Esophagus squamous epithelium (tissue), 5 donors: ENCODE measurements at places on chromosomes 1 and 21.

- no peak for DNase-seq
These were observed 97.6 kb downstream of the NOS1AP start for GRCh38 chr1:162166917-162167615.

GRCh38 chr21:34715518-34715917, 46.7 kb downstream of the CLIC6 start:
- no peak for DNase-seq

DNA sequence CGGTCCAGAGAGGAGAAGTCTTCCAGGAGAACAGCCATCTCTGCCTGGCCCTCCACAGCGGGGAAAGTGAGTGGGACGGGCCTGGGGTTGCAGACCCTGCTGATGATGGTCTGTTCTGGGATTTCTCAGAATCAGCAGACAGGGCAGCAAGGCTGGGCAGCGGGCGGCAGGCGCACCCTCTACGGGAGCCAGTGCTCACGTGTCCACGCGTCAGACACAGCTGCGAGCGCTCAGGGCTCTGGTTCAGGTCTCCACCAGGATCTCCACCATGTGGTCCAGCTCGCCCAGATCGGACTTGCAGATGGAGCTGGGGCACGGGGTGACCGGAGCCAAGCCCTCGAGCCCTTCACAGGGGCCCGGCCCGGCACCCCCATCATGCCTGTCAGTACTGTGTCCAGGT, 5.5 kb downstream of the CLCA4 start:
- no peak for DNase-seq

DNA sequence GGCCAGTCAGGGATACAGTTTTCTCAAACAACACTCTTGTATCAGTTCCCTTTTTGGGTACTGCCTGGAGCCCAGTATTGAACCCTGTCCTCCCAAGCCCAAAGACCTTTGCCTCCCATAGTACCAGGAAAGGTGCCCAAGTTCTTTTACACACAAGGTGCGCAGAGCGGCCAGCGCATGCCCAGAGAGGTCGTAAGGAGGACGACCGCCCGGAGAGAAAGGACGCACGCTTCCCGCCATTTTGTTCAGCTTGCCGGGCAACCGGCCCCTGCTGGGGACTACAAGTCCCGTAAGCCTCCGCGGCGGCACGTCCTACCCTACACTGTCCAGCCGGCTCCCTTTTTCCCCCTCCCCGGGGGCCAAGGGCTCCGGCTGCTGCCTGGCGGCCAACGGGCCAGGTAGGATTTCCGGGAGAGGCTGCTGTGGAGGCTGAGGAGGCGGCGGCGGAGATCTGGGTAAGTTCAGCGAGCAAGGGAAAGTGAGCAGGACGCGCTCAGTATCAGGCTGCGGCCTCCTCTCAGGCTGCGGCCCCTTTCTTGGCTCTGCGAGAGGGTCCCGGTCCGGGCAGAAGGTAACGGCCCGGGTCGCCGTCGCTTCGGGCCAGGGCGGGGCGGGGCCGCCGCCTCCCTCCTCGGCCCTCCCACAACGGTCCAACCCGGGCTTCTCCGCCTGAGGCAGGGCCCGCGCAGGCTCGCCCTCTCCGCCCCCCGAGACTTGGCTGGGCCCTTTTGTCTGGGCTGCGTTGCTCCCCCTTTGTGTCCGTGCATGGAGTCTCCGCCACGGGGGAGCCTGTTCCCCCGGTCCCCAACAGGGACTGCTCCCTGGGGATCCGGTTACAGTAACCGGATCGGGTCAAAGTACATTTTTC, at the start of gene PHACTR4:
Gene PHACTR4 (plus strand): TSS at position 370 of the 868 bp plus-strand sequence. CDS start 37,708 bp downstream, outside the sequence.
- DNase-seq, result peak; percentile 35

- no peak for DNase-seq
These were observed 30.6 kb upstream of the SLC30A10 start for GRCh38 chr1:219958875-219959417.

DNA sequence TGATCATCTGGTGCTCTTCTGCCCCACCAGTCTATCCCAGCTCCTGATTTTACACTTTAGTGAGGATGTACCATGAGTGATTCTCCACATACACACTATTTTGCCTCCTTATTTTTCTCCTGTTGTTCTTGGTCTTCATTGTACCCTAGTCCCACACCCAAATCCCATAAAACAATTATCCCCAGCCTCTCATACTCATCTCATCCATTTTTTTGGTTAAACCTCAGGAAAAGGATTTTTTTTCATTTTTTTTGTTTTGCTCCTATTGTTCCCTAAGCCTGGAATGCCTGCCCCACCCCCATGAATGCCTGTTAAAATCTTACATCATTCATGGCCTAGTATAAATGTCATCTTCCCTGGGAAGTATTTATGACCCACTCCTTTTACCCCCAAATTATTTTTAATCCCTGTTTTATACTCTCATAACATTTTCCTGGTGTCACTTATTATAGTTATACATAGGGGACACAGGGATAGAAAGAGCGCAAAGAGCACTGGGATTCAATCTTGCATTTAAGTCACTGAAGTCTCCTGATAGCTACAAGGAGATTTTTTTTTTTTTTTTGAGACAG, 4.9 kb upstream of the LINGO4 start:
- DNase-seq, result no peak

GRCh38 chr1:59268406-59268805, 28.5 kb upstream of the FGGY start:
- no peak for DNase-seq

DNA sequence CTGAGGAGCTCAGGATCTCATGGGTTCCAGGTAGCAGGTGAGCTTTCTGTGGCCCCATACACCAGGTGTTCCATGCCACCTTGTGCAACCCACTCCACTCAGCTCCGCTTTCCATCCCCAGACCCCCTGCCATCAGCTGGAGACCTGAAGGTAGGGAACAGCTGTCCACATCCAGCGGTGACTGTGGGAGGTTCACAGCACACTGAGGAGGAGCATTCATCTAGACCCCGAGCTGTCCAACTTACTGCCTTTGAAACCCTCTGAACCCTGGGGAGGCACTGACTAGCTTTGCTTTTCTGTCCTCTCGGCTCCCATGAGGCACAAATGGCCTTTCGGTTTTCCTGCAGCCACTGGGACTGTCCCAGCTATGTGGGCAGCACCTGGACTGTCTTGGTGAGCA, 27.9 kb upstream of the ABCG1 start:
- no peak for DNase-seq

- no peak for DNase-seq
These were observed 83.2 kb upstream of the PPM1J start for GRCh38 chr1:112798292-112798691.

- no peak for DNase-seq
These were observed 30.4 kb upstream of the ZBTB21 start for GRCh38 chr21:42040411-42041180.

- no peak for DNase-seq
These were observed 8.6 kb downstream of the JAM2 start for GRCh38 chr21:25647647-25648046.

- DNase-seq, result no peak
These were observed 23.6 kb downstream of the ACOT7 start for GRCh38 chr1:6370006-6370405.

GRCh38 chr21:16169102-16169511, 439.3 kb downstream of the USP25 start:
- DNase-seq, result no peak

GRCh38 chr21:45088729-45089128, 14.3 kb downstream of the ADARB1 start:
- DNase-seq, result no peak

GRCh38 chr1:86507935-86508582, 38.8 kb upstream of the CLCA4 start:
- no peak for DNase-seq

GRCh38 chr1:4584449-4584848, 70.0 kb upstream of the AJAP1 start:
- no peak for DNase-seq

DNA sequence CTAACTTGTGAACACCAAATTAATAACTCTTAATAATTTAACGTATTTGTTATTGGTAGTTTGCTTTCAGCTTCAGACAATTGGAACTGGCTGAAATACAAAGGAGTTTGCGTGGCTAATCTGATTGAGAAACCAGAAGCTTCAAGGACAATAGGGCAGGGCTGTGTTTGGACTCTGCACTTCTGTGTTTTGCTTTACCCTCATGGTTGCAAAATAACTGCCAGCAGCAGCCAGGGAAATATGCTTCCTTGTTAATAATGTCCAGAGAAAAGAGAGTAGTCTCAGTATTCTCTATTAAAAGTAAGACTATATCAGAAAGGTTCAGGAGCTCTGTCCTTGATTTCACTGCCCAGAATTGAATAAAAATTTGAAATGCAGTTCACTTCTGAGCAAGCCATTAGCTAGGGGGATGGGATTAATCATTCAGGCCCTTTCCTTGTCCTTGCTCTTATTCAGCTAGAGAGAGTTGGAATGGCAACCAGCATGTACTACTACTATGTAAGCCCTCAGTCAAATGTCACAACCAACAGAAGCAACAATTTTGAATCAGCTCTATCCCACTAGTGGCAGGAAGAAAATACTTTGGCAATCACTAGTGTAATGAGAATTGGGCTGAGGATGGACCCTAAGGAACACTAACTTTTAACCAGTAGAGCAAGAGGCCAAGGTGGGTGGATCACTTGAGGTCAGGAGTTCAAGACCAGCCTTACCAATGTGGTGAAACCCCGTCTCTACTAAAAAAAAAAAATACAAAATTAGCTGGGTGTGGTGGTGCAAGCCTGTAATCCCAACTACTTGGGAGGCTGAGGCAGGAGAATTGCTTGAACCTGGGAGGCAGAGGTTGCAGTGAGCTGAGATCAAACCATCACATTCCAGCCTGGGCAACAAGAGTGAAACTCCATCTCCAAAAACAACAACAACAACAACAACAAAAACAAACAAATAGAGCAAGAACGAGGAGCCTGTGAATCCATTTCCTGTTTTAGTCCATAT, 76.8 kb downstream of the POU2F1 start:
- no peak for DNase-seq

GRCh38 chr1:248862695-248862997, 3.8 kb upstream of the ZNF692 start:
- no peak for DNase-seq

DNA sequence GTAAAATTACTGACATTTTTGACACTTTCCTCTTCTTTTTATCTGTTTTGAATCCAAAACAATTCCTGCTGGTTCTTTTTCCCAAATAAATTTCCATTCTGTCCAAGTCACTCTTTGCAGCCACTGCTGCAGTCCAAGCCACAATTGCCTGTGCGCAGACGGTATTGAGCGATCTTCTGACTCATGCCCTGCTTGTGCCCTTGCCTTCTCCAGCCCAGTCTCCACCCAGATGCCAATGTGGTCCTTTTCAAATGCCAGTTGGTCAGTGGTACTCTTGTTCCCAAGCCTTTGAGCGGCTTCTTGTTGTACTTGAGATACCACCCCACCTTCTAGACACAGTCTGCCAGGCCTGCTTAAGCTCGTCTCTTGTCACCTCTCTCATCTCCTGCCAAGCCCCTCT, 78.9 kb downstream of the CAMTA1 start:
- no peak for DNase-seq

- no peak for DNase-seq
These were observed 10.2 kb upstream of the DMRTB1 start for GRCh38 chr1:53449021-53449420.

DNA sequence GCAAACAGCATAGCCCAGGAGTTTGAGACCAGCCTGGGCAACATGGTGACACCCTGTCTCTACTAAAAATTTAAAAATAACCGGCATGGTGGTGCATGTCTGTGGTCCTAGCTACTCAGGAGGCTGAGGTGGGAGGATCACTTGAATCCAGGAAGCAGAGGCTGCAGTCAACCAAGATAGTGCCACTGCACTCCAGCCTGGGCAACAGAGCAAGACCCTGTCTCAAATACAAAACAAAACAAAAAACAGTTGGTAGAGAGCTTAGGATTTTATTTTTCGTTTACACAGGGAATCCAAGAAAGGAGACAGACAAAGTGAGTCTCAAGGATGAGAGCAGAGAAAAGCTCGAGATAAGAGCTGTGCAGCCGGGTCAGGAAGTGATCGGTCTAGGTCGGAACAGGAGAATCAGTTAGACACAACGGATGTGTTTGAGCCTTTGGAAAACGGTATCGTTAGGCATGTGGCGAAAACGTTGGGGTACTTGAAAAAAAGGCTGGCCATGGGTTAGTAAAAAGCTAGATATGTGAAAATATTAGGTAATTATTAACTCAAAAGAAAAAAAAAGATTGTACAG, 1.7 kb upstream of the MIB2 start:
- no peak for DNase-seq

DNA sequence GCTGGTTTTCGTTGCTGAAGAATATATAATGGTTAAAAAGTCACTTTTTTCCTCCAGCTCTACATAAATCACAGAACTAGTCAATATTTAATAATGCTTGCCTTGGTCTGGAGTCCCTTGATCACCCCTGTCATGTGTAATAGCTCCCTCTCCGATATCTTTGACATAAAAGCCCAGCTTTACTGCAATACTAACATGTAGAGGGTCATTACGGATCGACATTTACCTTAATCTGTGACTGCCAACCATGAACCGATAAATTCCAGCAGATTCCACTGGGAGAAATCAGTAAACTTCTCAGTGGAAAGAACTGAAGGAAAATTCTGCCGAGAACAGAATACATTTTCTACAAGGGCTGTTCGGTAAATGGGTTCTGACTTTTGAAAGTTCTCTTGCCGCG, 396.5 kb downstream of the KCTD3 start:
- DNase-seq, result no peak

GRCh38 chr1:84504580-84505492, 1.4 kb upstream of the SPATA1 start:
- no peak for DNase-seq

- DNase-seq, result no peak
These were observed 176.3 kb upstream of the ZNHIT6 start for GRCh38 chr1:85884372-85885035.

DNA sequence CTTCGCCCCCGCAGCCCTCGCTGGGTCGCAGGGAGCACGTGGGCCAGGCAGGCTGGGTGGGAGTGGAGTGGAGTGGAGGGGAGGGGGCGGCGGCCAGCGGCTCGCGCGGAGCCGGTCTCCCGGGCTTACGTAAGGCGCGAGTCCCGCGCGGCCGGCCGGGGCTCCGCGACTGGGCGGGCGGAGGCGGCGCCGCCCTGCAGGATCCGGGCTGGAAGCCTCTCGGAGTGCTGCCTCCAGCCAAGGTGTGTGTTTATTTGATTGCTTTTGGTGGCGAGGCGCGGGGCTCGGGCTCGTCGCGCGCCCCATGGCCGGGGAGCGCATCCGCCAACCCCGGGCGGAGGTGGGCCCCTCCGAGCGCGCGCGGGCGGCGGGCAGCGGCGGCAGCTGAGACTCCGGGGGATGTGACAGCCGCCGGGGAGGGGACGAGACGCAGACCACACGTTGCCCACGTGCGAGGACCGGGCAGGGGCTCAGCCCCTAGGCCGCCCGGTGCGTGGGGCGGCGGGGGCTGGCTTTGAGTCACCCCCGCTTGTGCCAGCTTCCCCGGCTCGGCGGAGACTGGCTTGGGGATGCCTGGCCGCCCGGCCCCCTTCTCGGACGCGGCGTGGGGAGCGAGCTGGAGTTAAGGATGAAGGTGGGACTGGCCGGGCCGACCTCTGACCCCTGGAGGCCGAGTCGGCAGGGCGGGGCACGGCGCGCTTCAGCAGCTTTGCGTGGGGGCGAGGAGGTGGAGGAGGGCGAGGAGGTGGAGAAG, 402 bp upstream of the AK4 start:
- DNase-seq, result no peak

- no peak for DNase-seq
These were observed at the start of gene FNDC7 for GRCh38 chr1:108712606-108713150. Gene FNDC7 (plus strand): TSS chr1:108712908. CDS start chr1:108712934, 26 bp downstream.
